Activated CD8-positive, alpha-beta memory T cell treated with anti-CD3 and anti-CD28 coated beads for 48 hours (primary cell): ENCODE measurements at places on chromosomes 13 and 19.
A peak's percentile ranks its signal among the peaks of the same experiment; 100 is the strongest.

DNA sequence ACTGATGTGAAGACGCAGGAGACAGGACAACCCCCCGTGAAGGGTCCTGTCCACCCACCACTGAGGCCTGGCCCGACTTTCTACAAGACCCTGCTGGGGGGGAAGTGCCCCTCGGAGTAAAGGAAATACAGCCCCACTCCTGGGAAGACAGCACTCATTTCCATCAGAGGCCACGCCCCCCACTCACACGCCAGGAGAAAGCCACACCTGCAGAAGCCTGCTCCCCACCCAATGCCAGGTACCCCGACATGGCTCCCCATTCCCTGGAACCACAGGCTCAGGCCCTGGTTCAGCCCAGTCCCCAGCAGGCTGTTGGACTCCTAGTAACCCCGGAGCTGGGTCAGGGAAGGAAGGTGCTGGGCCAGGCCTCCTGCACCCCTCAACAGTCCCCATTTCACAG lies 10.9 kb upstream of the ATP8B3 start:
- no peak for DNase-seq

GRCh38 chr19:54307389-54308020 lies 5.5 kb downstream of the LILRA5 start:
- no peak for DNase-seq

DNA sequence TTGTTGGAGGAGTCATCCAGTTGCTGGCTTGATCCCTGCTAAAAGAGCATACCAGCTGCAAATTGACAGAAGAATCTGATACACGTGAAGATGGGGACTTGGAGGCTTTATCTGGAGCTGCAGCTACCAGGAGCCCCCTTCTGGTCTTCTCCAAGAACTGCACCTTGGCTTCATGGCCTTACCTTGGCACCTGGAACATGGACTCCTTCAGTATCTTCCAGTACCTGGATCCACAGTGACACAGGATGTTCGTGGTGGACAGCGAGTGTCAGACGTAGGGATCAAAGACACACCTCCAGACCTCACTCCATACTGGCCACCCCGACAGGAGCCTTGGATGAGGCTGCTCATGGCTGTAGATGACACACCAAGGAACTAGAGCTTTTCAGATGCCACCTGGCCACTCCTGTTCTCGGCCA lies 9.9 kb upstream of the ACSBG2 start:
- no peak for DNase-seq

GRCh38 chr19:48950159-48950558 lies 4.5 kb upstream of the BAX start:
- no peak for DNase-seq

DNA sequence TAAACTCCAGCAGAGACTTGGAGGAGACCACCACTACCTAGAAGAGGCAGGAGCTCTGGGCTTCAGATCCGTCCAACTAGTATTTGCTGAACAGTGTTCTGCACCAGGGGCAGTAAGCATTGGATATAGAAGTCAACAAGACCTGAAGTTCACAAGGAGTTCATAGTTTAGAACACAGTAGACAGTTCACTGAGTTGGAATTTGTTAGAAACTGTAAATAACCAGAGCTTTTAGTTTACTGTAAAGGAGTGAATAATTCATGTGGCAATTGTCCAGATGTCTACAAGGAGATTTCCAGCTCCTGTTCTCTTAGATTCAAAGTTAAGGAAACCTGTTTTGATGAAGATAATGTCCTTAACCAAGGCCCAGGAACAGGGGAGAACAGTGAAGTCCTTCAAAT lies 128.9 kb downstream of the COG6 start:
- DNase-seq, result no peak

- no peak for DNase-seq
Observed at GRCh38 chr13:75869981-75870380, 233.9 kb downstream of the LMO7 start.

GRCh38 chr19:18051887-18052286 lies 34.8 kb downstream of the IL12RB1 start:
- no peak for DNase-seq

GRCh38 chr19:42528354-42529247 lies at the start of gene CEACAM1:
TSS of gene CEACAM1 (minus strand) at chr19:42528481. CDS start at chr19:42528374, 107 bp downstream.
- DNase-seq, result no peak

GRCh38 chr13:35687336-35687735 lies 210.8 kb upstream of the MAB21L1 start:
- no peak for DNase-seq

DNA sequence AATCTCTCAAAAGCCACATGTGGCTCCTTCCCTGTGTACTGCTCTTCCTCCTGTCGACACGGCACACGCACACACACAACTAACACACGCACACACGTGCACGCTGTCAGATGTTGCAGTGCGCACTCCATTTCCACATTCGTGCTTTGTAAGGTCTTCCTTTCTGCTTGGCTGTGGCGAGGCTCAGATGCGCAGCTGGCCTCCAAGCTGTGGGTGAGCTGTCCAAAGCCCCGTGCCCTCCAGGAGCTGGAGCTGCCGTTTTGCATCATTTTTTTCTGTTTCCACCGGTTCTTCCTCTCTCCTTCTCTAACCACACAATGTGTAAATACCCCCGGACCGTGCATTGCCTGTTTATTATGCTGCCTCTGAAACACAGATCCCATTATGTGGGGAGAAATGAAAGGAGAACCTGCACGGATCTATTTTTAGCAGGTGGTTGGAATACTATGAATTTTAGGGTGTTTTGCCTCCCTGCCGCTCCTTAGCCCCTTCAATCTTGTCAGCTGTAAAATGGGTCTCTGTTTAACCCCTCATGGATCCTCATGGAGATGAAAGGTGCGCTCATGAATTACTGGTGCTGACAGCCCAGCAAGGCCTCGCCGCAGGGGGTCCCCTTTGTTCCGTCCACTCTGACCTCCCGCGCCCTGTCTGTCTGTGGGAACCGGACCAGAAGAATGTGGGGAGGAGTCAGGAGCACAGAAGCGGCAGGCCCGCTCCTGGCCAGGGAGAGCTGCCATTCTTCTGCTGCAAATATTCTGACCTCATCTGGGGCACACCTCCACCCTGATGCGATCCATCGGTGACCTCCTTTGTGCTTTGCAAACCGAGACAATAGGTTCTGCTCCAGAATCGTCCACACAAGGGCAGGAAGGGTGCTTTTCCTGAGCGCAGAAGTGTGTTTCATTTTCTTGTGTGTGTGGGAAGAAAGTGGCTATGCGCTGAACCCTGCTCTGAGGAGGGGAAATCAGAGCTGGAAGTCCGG lies 137.7 kb downstream of the SOX1 start:
- no peak for DNase-seq

DNA sequence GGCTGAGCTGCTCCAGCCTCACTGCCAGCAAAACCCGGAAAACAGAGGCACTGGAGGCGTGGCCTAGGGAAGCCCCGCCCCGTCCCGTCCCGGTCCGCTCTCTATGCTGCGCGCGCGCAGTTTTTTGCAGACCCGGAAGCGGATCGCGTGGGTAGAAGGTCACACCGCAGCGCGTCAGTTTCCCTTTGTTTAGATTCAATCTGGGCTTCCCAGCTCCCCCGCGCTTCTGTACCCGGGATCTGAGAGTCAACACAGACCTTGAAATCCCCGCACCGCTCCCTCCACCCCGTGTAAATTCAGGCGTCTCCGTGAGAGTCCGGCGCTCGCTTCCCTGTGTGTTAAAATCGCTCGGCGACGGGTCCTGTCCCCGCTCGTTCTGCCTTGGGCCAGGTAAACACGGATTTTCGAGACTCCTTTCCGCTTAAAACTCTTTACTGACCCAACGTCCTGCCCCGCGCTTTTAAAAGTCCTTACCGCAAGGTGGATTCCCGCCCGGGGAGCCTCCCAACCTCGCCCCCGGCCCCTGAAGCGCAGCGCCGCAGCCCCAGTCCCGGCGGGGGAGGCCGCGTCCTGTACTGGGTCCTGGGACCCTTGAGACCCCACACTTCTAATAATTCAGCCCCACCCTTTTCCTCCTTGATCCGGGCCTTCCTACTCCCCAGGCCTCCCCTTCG lies at the start of gene ZNF610:
TSS of gene ZNF610 (plus strand) at position 127 of the 674 bp plus-strand sequence. CDS start 12,930 bp downstream, outside the sequence.
- peak; percentile 64 for DNase-seq
